ENCODE measurements at places on chromosomes 4 and X.

GRCh38 chrX:9844936-9845577, 58.8 kb downstream of the SHROOM2 start:
- no peak for DNase-seq

- no peak for DNase-seq
Measured at GRCh38 chrX:47218920-47219815, 687 bp downstream of the CDK16 start.

DNA sequence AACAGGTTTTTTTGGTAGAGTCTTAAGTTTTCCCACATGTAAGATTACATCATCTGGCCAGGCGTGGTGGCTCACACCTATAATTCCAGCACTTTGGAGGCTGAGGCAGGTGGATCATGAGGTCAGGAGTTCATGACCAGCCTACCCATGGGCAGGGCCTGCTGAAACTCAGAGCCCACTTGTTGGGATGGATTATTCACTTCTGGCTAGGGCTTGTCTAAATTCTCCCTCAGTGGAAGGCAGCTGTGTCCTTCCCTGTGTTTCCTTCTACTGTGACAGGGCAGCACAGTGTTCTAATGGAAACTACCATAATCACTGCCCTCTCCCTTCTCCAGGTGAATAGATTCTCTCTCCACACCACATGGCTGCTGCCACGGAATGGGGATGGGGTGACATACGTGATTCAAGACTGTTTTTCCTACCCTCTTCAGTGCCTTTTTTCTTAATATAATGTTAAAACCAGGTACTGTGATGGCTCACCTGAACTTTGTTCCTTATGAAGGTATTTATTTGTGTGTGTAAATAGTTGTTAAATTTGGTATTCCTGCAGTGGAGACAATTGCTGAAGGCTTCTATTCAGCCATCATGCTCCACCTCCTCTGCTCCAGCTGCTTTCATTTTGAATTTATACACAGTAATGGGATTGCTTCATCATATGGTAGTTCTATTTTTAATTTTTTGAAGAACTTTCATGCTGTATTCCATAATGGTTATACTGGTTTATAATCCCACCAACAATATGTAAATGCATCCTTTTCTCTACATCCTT, 287.2 kb upstream of the HS3ST1 start:
- DNase-seq: no peak

DNA sequence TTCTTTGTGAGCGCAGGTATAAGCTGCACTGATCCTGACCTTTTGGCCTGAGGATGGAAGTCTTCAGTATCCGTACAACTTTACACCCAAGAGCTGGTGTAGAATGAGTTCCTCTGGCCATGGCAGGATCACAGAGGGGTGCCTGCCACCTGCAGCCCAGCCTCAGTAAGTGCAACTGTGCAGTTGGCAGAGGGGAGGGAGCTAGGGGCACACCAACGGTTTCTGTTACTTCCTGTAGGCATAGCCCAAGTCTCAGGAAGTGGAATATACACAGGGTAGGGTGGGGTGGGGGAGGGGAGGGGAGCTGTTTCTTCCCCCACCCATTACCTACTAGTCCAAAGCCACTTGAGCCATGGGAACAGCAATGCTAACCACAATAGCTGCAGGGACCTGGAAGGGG, 85.4 kb upstream of the GBA3 start:
- peak; percentile 82 for DNase-seq

DNA sequence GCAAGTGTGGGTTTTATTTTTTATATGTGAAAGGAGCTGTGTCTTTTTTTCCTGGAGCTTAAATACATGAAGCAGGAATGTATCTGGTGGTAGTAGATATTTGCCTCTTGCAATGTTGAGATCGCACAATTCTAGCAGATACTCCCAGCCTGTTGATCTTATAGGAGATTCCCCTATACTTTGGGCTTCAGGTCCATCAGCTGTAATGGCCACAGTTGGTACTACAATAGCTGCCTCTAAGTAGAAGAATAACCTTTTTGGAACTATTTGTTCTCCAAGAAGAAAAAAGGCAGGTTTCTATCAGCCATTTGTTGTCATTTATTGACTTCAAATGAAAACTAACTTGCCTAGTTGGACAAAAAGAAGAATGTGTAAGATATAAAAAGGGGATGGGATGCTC, 37.7 kb downstream of the LIMCH1 start:
- no peak for DNase-seq
